ENCODE measurements at places on chromosomes 7 and 10.

DNA sequence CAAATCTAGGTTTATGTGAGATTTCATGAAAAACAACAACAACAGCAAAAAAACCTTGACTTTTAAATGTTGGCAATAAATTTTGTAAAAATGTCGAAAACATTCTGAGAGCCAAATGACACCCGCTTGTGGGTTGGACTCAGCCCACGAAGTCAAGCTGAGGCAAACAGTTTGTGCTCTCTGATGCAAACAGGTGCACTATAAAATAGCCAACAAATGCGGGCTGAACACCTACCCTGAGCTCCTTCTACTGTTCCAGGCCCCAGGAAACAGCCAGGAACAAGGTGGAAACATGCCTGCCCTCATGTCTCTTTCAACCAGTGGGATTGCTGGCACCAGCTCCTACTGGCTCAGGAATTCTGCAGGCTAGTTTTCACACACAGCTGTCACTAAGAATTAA lies 105.0 kb upstream of the ZNF716 start:
- DNase-seq, result no peak

DNA sequence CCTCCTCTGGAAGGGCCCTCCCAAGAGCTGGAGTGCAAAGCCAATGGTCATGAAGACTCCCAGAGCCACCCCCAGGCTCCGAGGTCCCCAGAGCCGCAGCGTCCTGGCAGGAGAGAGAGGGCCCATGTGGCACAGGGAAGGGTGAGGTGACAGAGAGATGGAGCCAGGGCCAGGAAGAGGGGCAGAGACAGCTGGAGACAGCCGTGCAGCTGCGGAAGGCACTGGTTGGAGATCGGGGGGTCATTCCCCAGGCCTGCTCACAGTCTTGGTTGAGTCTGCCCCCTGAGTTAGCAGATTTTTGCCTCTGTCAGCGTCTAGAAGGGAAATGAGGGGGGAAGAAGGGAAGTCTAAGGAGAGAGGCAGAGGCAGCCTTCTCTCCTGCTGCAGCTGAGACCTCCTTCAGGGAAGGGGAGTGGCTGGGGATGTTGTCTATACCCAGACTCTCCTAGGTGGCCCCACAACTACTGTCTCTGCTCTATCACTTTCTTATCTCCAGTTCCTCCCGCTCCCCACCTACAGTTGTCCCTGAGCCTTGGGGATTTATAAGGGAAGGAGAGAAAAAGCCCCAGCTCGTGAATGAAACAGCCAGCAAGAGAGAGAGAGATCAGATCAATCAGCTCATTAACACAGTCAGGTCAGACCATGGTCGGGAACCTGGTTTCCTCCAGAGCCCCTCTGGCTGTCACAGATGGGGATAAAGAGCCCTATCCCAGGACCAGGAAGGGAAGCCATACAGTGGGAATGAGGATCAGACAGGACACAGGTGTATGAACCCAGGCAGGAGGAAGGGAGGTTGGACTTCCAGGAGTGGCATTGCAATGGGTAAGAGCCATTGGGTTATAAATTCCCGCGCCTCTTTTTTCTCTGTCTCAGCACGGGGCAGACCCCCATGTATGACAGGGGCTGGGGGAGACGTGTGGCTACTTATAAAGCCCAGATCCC lies 1.2 kb downstream of the GAL3ST4 start:
- no peak for DNase-seq

- no peak for DNase-seq
Observed at GRCh38 chr10:100014071-100014762, 4.5 kb upstream of the DNMBP start.

DNA sequence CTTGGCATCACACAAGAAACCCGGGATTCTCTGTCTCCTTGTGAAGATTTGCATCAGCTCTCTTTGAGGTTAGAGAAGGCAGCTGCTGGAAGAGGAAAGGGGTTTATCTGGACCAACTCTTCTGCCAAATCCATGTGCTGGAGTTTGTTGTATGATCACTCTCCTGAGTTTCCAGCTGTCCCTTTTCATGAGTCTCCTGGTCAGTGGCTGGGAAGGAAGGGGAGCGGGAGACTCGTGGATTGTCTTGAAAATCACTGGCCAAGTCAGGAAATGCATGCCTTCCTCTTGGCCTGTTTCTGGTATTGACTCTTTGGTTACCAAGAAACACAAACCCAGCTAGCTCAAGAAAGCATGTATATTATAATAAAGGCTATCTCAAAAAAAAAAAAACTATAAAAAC lies 38.8 kb downstream of the TACR2 start:
- DNase-seq, result no peak

- DNase-seq, result no peak
Observed at GRCh38 chr7:5430612-5430947, 6.9 kb upstream of the TNRC18 start.

DNA sequence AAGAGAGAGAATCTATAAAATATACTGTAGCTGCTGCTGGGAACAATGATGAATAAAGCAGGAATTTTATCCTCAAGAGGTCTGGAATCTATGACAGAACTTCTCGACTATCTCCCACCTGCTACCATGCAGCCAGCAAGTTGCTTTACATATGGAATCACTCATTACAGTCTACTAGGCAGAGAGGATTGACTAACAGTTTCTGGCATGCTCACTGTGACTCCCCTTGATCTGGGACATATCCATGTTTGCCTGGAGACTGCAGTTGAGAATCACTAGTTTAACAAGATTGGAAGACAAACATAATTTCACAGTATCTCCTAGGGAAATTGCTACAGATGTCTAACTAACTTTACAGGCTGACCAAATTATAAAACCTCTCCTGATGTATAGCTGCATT lies 13.3 kb downstream of the GPR37 start:
- no peak for DNase-seq

GRCh38 chr7:12638851-12639456 lies 48.5 kb upstream of the ARL4A start:
- peak; percentile 14 for DNase-seq

GRCh38 chr7:52925332-52925731 lies 110.1 kb upstream of the POM121L12 start:
- DNase-seq, result no peak

- DNase-seq, result no peak
Observed at GRCh38 chr7:146575903-146576302, 459.3 kb downstream of the CNTNAP2 start.

GRCh38 chr7:138853448-138853847 lies 55.5 kb upstream of the ATP6V0A4 start:
- DNase-seq, result no peak

DNA sequence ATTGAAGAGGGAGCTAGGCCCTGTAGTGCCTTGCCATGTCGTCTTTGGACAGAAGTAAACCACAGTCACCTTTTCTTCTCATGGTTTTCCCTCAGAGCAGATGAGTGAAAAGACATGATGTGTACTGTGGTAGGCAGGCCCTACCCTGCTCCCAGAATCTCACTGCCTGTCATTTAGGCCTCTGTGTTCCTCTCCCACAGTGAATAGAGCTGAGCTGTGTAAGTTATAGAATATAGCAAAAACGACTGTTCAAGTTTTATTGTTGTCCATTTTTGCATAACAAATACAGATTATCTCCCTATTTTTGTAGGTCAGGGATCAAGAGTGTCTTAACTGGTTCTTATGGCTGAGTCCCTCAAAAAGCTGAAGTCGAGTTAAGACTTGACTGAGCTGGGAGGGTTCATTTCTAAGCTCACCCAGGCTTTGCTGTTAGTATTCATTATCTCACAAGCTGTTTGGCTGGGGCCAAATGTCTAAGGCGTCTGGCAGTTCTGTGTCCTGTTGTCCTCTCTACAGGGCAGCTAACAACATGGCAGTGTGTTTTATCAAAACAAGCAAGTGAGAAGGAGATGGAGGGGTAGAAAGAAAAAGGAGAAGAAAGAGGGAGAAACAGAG lies 780.9 kb upstream of the POM121L12 start:
- DNase-seq, result no peak

GRCh38 chr7:130381468-130382312 lies 1.4 kb downstream of the CPA1 start:
- no peak for DNase-seq

- DNase-seq, result no peak
Observed at GRCh38 chr7:116101704-116102103, 71.1 kb upstream of the TFEC start.

GRCh38 chr7:1101563-1102431 lies 13.9 kb downstream of the GPER1 start:
- no peak for DNase-seq

DNA sequence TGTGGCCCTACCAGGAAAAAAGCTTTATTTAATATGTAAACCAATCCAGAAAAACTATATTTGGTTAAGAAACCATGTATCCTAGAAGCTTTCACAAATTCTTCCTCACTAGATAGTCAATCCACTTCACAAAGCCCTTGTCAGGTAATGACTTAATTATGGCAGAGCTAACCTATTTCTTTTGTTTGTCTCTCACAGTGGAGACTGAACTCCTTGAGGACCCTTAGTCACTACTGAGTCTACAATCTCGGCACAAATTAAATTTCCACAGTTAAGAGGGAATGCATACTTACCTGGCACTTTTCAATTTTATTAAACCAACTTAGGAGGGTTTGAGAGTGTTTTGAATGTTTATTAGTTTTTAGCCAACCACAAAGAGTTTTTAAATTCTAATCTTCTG lies 23.0 kb downstream of the WAPL start:
- DNase-seq, result no peak

- no peak for DNase-seq
Observed at GRCh38 chr7:16811551-16811950, 6.8 kb upstream of the AGR2 start.
